Stimulated activated CD4-positive, alpha-beta T cell treated with anti-CD3 and anti-CD28 coated beads, Interleukin-2, amount 100 ng/mL, for 4 hours (primary cell): ENCODE measurements at places on chromosomes 16 and 17.

DNA sequence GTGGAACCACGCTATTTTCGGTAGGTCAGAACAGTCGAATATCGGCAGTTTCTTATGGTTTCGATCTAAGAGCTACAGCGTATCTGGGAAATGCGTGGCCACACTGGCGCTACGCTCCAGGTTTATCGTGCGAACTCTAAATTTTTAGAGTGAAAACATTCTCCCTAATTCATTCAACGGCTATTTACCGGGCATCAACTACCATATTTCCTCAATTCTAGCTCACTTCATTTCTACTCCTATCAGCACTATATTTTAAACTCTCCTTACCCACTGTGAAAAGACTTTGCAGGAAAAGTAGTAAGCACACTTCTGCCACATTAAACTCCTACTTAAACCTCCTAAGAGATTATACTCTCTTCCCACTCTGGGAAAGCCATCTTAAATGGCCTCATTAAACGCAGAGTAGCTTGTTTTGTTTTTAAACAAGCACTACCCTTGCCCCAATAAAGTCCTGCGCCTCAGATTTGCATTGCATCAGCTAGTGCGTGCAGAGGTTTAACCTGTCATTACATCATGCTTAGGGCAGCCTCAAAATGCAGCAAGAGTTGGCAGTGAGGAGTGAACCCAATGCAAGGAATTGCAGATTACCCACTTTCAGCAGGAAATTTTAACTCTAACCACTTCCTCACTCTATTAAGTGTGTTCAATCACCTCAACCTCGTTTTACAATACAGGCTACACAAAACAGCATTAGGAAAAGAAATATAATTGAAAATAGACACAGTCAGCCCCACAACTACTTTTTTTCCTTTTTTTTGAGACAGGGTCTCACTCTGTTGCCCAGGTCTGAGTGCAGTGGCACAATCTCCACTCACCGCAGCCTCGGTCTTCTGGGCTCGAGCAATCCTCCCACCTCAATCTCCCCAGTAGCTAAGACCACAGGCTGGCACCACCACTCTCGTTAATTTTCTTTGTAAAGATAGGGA is 18.8 kb downstream of the SIAH1 start:
- DNase-seq: peak; percentile 41

DNA sequence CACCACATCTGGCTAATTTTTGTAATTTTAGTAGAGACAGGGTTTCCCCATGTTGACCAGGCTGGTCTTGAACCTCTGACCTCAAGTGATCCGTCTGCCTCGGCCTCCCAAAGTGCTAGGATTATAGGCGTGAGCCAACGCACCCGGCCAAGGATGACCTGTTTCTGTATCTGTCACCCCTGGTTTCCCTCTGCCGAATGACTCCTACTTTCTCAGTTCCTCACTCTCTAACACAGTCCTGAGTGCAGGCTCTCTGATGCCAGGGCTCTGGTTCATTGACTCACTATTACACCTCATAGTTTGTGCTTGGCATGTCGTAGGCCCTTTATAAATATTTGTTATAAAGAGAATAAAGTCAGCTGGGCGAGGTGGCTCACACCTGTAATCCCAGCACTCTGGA is 10.7 kb upstream of the PRPF8 start:
- DNase-seq: no peak

- no peak for DNase-seq
These were observed 419 bp downstream of the GLIS2 start for GRCh38 chr16:4316108-4316863.

DNA sequence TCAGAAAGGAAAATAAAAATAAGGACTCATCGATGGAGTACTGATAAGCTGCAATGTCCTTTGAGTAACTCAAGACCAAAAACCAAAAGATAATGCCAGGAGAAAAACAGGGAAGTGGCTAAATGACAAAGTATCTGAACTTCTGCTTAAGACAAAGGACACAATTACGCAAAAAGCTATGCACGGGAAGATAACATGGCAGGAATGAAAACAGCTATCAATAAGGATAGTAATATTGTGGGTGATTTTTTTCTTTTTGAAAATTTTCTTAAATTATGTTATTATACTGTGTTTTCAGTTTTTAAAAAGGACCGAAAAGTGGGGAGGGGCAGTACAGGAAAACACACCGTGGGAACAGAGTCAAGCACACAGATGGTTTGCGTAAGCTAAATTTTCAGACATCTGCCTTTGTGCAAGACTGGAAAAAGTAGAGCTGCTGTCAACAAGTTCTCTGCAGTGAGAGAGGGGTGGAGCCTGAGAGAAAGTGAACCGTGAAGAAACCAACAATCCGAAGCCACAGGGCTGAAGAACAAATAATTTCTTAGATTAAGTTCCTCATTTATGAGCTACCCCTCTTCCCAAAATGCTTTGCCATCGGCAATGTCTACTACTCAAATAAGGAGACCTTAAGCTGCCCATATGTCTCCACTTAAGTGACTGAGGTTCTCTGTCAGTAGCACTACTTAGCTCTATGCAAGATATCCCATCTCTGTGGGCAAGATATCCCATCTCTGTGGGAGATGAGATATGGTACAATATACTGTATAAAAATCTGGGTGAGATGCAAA is 99.9 kb upstream of the CORO6 start:
- DNase-seq: peak; percentile 21

- no peak for DNase-seq
These were observed 10.9 kb upstream of the STAT3 start for GRCh38 chr17:42399121-42399520.

DNA sequence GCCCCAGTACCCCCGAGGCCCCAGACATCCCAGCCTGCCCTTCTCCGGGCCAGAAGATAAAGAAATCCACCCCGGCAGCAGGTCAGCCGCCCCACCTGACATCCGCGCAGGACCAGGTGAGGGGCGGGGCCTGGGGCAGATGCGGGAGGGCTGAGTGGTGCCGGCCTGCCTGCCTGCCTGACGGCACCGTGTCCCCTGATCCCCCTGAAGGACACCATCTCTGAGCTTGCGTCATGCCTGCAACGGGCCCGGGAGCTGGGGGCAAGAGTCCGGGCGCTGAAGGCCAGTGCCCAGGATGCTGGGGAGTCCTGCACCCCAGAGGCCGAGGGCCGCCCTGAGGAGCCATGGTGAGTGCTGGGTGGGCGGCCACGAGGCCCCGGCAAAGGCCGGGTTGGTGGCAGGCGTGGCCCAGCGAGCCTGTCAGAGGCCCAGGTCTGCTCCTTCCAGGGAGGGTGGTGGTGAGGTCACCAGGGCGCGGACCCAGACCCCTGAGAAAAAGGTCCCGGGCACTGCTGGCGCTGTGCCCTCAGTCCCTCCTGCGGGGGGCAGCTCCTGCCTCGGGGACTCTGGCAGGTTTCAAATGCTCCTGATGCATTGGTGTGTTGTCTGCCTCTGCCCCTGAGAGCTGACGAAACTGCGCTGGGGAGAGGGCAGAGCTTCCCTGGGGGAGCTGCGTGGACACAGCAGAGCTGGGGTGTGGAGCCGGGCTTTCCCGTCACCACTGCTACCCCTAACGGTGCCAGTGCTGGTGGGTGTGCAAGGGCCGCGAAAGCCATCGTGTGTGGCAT is 1.2 kb downstream of the CDT1 start:
- no peak for DNase-seq

DNA sequence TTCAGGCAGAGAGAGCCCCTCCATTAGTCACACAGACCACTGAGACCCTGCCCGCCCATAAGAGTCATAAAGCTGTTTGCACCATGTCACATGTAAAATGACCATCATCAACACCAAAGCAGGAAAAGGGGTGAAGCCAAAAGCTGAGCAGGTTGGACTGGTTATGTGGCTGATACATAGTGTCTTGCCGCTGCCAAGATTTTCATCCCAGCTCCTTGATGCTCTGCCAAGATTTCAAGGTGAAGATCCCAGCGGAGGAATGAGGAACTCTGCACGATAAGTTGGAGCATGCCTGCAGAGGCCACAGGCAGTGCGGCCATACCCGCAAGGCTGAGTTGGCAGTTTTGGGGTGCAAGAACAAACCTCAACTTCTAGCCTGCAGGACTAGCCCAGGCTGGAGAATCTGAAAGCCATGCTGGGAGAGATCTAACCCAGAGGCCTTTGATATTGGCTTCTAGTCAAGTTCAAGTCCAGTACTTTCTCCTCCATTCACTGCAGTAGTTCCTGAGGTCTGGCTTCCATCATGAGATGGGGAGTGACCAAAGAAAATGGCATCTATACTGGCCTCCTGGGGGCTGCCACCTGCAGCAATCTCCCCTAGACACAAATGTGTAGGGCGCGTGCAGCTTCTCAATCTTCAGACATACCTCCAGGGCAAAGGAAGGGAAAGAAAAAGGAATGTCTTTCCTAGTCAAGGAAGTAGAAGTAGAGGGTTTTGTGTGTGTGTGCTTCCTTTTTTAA is 79.7 kb upstream of the NOL11 start:
- DNase-seq: no peak

GRCh38 chr17:16222406-16222805 is 5.4 kb downstream of the PIGL start:
- DNase-seq: no peak

DNA sequence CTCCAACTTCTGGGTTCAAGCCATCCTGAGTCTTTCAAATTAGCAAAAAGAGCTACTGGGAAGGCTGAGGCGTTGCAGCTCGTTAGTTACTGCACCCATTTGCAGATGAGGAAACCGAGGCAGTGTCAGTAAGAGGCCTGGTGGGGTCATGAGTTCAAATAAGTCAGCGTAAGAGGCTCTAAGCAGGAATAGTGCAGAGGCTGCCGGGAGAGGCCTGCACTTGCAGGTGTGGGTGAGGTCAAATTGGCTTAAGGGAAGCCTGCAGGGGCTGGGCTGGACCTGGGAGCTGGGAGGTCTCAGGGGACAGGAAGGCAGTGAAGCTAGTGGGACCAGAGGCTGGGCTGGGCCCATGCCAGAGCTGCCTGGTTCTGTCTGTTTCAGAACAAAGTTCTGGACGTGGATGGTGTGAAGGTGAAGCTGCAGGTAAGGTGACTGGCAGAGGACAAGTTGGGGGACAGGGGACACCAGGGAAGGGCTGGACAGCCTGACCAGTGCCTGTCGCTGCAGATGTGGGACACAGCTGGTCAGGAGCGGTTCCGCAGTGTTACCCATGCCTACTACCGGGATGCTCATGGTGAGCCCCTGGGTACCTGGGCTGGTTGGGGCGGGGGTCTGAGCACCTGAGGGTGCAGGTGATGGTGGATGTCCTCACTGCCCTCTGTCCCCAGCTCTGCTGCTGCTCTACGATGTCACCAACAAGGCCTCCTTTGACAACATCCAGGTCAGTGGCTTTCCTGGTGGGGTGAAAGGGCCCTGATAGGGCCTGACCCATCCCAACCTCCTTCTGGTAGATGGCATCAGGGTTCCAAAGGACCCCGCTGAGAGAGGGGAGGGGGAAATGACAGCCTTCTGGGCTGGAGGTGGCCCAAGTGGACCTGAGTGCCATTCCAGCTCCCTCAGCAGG is 3.0 kb downstream of the RAB26 start:
- DNase-seq: no peak

- DNase-seq: no peak
These were observed 16.3 kb upstream of the ZNF652 start for GRCh38 chr17:49378311-49378710.

- DNase-seq: peak; percentile 44
These were observed 206.8 kb downstream of the PRKCA start for GRCh38 chr17:66508896-66509844.

- DNase-seq: no peak
These were observed 36.4 kb downstream of the AKAP1 start for GRCh38 chr17:57121308-57122042.

GRCh38 chr16:30535777-30536190 is 1.1 kb upstream of the ZNF747 start:
- DNase-seq: peak; percentile 60

- no peak for DNase-seq
These were observed 10.8 kb upstream of the CRYBA1 start for GRCh38 chr17:29235904-29236303.

- DNase-seq: no peak
These were observed at the start of gene ZFHX3 for GRCh38 chr16:73047536-73048291. Gene ZFHX3, minus strand, starts transcription at chr16:73048128. Its CDS starts 87,983 bp downstream, at chr16:72960145.

GRCh38 chr17:11668618-11669017 is 70.3 kb downstream of the DNAH9 start:
- no peak for DNase-seq
